ENCODE measurements at places on chromosomes 3 and 15.

- DNase-seq: no peak
These were observed 38.7 kb upstream of the CSPG5 start for GRCh38 chr3:47617086-47618010.

GRCh38 chr3:125683067-125683829, 88.0 kb upstream of the OSBPL11 start:
- peak; percentile 18 for DNase-seq

GRCh38 chr3:64827431-64827830, 139.6 kb upstream of the ADAMTS9 start:
- DNase-seq: no peak

- no peak for DNase-seq
These were observed 141.6 kb upstream of the STT3B start for GRCh38 chr3:31391150-31391549.

- no peak for DNase-seq
These were observed 303.4 kb upstream of the DNAJC19 start for GRCh38 chr3:181292984-181293383.

DNA sequence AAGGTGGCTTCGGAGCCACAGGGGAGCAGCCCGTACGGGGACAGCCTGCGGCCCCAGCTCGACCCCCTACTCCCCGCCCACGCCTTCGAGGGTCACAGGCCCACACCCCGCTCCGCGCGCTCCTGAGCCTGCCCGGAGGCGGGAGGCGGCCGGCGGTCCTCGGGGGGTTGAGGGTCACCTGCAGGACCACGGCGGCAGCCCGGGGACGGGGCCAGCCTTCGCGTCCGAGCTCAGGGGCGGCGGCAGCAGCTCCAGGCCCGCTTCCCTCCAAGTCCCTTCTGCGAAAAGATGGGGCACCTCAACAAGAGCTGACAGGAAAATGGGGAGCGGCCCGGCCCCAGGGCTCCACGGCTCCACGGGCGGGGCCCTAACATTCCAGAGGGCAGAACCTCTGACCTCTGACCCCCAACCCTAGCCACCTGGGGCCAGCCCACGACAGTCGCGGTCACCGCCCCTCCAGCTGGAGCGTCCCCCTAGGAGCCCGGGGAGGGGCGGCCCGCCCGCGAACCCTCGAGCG, 428 bp downstream of the LYSMD4 start:
- no peak for DNase-seq

DNA sequence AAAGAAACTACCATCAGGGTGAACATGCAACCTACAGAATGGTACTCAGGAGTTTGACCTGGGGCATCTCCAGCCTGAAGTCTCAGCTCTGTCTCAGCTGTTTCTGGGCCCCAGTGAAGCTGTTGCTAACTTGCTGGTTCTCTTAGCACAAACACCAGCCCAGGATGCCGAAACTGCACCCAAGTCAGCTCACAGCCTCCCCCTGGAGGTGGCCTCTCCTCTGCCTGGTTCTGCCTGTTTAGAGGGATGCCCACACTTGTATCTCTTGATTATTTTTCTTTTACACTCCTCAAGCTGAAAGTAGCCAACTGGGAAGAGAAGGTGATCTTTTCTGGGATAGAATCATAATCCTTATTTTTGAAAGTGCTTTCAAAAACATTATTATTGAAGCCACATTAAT, 289.0 kb upstream of the RASGRP1 start:
- DNase-seq: no peak

- DNase-seq: peak; percentile 73
These were observed 74.1 kb downstream of the SENP2 start for GRCh38 chr3:185659942-185660921.

- no peak for DNase-seq
These were observed 18.7 kb downstream of the STARD9 start for GRCh38 chr15:42594095-42594494.

- DNase-seq: no peak
These were observed 141.3 kb downstream of the ADAM10 start for GRCh38 chr15:58608129-58608590.

GRCh38 chr3:119084371-119085069, 49.9 kb upstream of the IGSF11 start:
- no peak for DNase-seq

DNA sequence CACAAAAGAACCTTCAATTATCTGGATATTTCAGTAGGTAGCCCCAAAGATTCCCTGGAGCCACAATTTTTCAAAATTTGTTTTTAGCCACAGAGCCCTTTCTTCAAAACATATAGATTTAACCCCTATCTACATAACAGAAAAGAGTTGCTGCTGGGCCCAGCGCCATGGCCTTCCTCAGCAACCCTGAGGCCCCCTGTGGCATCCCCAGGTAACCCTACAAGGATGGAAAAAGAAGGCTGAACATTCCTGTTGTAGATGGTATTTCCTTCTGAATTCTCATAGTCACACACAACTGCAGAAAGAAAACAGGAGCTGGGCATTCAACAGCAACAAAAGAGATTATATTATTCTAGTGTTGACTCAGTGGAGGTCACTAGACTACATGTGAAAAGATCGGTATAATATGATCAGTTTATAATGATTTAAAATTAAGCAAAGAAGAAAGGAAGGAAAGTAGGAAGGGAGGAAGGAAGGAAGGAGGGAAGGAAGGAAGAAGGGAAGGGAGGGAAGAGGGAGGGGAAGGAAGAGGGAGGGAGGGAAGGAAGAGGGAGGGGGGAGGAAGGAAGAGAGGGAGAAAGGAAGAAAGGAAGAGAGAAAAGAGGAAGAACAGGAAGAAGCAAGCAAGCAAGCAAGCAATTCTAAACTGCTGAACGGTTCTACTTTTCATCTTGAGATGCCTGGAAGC, 342.5 kb upstream of the NR2F2 start:
- DNase-seq: no peak

GRCh38 chr3:146133441-146133840, 27.5 kb downstream of the PLOD2 start:
- DNase-seq: no peak

GRCh38 chr15:49864251-49864650, 243.4 kb downstream of the DTWD1 start:
- DNase-seq: no peak

DNA sequence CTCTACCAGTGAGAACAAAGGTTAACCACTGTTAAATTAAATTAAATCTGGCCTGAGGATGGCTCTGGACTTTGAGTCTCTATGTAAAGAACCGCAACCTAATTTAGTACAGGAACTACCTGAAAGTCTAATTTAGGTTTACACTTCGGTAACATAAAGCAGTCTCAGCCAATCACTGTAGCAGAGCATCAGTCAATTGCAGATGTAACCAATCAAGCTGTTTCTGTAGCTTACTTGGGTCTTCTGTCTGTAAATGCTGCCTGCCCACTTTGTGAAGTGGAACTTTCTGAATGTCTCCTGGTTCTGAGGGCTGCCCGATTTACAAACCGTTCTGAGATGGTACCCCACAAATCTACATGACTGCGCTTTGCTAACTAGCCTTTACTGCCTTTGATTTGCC, 39.1 kb upstream of the RASGRP1 start:
- DNase-seq: no peak

DNA sequence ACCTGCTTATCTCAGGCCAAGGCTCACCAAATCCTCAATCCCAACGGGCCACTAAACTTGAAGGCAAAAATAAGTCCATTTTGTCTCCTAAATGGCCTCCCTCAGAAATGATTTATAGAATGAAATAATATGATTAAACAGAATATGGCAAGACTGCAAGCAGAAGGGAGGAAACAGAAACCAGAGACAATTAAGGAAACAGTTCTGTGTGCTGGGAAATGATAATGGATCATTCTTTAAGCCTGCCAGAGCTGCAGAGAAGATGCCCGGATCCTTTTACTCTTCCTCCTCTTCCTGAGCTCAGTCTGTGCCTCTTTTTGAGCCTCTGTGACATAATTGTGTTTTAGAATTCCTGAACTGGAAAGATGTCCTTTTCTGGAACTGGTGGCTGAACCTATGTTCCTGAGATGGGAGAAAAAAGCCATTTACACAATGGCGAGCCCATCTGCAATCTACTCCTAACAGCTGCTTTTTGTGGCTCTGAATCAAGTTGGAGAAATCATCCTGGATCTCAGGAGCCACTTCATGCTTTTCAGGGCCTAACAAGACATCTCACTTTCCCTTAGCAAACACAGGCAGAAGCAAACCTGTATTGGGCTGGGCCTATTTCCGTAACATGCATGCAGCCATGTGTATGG, 2.8 kb upstream of the ABHD2 start:
- no peak for DNase-seq

GRCh38 chr3:173699353-173699752, 301.8 kb downstream of the NLGN1 start:
- no peak for DNase-seq

GRCh38 chr3:178271740-178272387, 264.4 kb upstream of the KCNMB2 start:
- no peak for DNase-seq

All from DMS79 (cell line).